Posterior vena cava (tissue), 2 donors: ENCODE measurements at places on chromosomes 2 and 18. TPM values are rescaled to one million over a fixed set of nuclear protein-coding genes. Genes with fewer than 3 reads are reported as not detected.

DTNA gene
- total RNA-seq = 115 TPM

SCN7A gene
- 3.8 TPM for total RNA-seq

ITPRIPL1 gene
- 1.5 TPM for total RNA-seq

FZD7 gene
- total RNA-seq = 20.9 TPM

FAP gene
- 43.2 TPM for total RNA-seq

ASB18 gene
- total RNA-seq = not detected

PLEK gene
- total RNA-seq = 10.8 TPM

MOGAT1 gene
- total RNA-seq = not detected

SLC5A7 gene
- total RNA-seq = not detected

DQX1 gene
- not detected for total RNA-seq

TMEM17 gene
- 1.5 TPM for total RNA-seq

SERPINB7 gene
- total RNA-seq = not detected

NTSR2 gene
- not detected for total RNA-seq

DLGAP1 gene
- total RNA-seq = 0.32 TPM
